ENCODE measurements at places on chromosomes 3 and 15.

- DNase-seq, result no peak
These were observed 22.7 kb downstream of the SACM1L start for GRCh38 chr3:45711931-45712330.

- no peak for DNase-seq
These were observed 396.3 kb upstream of the PROK2 start for GRCh38 chr3:72181251-72181650.

- DNase-seq, result no peak
These were observed 16.6 kb downstream of the CSRNP1 start for GRCh38 chr3:39136533-39137434.

GRCh38 chr15:58438956-58439355 lies 7.2 kb downstream of the LIPC start:
- peak; percentile 77 for DNase-seq

GRCh38 chr3:155131104-155131503 lies 51.0 kb downstream of the MME start:
- DNase-seq, result peak; percentile 14

DNA sequence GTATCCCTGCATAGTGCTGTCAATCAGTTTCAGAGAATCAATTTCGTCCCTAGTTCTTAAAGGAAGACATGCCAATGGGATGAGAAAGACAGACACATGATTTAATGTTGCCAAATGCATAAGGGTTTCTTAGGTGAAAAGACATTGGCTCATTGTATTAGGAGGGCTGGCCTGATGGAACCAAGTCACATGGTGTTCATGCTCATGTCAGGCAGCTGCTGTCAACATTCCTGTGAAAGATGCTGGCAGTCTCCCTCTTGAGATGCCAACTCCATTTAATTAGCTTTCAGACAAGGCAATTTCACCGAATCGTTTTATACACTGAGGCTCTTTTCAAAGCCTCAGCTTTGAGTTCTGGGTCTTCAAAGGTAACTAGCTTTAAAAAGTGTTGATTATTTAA lies 16.1 kb upstream of the IL1RAP start:
- DNase-seq, result peak; percentile 99

DNA sequence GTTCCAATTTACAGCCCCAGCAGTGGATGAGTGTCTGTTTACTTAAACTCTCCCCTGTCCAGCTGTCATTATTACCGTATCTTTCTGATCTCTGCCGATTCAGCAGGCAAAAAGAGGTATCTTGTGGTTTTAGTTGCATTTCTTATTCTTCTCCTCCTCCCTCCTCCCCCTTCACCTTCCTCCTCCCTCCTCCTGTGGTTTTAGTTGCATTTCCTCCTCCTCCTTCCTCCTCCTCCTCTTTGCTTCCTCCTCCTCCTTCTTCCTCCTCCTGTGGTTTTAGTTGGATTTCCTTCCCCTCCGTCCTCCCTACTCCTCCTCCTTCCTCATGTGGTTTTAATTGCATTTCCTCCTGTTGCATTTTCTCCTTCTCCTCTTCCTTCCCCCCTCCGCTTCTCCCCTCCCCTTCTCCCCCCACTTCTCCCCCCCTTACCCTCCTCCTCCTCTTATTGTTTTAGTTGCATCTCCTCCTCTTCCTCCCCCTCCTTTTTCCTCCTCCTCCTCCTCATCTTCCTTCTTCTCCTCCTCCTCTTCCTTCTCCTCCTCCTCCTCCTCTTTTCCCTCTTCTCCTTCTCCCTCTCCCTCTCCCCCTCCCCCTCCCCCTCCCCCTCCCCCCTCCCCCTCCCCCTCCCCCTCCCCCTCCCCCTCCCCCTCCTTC lies 25.3 kb upstream of the VPS33B start:
- DNase-seq, result no peak

DNA sequence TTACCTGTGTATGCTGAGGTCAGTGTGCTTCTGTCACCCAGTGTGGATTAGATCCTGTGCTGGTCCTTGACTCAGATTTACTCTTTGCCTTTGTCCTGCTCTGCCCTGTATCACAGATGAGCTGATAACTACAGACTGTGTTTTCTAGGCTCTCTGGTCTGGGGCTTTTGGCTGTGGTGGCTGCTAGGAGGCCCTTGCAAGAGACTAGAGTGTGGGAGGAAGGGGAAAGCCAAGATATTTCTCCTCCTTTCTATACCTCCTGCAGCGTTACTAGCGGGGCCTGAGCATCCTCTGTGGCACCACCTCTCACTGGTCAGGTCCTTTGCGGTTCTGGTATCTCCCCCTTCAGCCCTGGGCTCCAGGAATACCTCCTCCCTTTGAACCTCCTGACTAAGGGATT lies 282.3 kb upstream of the TBC1D5 start:
- DNase-seq, result no peak

Data from SK-MEL-5 (cell line).